ENCODE measurements at places on chromosomes 7 and 10. TPM values are rescaled to one million over a fixed set of nuclear protein-coding genes. Genes with fewer than 3 reads are reported as not detected.

- no peak overlapping the region for H3K27ac ChIP-seq
- H3K4me3 ChIP-seq, result no peak overlapping the region
- DNase-seq, result no peak
- no peaks in the 10 kb centered on the region for H3K27me3 ChIP-seq
Observed at GRCh38 chr10:4046030-4046429, 261.0 kb upstream of the KLF6 start.

The ABHD11 gene
- total RNA-seq, result 8.7 TPM

The AKR1C4 gene
- total RNA-seq, result not detected

DNA sequence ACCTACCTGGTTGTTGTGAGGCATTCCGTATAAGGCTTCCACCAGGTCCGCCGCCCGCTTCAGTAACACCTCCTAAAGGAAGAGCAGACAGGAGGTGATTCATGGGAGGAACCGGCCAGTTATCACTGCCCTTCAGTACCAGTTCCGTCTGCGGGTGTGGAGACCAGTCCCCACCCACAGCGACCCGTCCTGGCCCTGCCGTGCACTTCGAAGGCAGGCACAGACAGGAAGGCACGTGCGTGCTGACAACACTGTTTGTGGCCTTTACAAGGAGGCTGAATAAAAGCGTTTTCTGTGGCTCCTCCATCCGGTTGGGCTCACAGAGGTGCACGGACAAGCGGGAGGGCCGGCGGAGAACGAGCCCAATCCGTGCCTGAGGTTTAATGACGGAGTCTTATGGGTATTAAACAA, 120.9 kb downstream of the EBF3 start:
- no peak for DNase-seq
- H3K36me3 ChIP-seq, result no peaks in the 10 kb centered on the region
- H3K27ac ChIP-seq, result no peak overlapping the region
- H3K27me3 ChIP-seq, result no peaks in the 10 kb centered on the region
- no peaks in the 10 kb centered on the region for H3K4me1 ChIP-seq

DNA sequence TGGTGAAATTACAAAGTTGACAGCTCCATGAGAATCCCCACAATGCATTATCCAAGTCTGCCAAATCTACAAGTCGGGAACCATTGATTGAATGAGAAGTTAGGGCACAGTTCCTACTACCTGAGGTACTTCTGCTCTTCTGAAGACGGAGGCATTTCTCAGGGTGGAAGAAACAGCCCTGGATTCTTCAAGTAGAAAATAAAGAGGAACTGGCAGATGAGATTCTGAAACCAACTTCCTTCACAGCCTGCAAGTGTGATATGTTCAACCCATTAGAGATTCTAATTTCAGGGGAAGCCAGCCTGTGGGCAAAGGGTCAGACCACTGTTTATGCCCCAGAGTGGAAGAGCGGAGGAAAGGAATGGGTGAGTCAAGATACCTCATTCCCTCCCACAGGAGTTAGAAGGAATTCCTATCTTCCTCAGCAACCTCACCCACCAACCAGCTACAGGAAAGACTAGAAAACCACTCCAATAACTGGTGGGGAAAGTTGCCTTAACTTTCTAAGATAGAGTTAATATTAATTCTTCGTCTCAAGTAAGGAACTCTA, 50.5 kb upstream of the BMPER start:
- no peak overlapping the region for H3K4me3 ChIP-seq
- no peaks in the 10 kb centered on the region for H3K27me3 ChIP-seq
- no peak for DNase-seq

The SFMBT2 gene
- 10.2 TPM for total RNA-seq

DNA sequence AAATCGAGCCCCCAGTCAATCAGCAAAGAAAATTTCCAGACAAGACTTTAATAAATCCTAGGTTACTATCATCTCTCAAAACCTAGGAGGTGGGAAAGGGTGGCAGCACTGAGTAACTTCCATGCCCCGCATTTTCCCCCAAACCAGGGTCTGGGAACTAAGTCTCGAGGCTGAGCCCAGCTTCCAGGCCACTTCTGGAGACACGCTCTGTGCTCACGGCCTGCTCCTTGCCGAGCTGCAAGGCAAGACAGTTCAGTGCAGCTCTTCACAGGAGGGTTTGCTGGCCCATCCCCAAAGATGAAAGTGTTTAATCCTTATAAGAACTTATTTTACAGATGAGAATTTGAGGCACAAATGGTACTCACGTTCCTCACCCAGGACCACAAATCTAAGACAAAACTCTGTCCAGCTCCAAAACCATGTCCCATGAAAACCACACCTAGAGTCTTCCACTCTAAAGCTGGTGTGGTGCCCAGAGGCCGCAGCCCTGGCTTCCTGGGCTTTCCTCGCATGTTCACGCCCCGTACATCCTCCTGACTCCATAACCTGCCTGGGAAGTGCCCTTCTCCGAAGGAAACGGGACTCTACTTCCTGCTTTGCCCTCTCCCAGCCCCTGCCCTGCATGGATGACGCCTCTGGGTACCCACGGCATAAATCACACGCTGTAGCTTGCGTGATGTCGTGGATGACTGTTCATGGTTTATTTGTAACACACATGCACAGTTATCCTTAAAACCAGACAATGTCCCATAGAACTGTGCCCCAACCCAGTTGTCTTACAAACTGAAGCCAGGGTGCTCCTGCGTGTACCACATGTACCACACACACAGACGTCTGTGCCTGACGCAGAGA, 201.2 kb downstream of the DIP2C start:
- no peak for DNase-seq
- H3K4me3 ChIP-seq, result no peak overlapping the region
- H3K36me3 ChIP-seq, result peaks cover 6% of the 10 kb centered on the region
- H3K27ac ChIP-seq, result no peak overlapping the region

DNA sequence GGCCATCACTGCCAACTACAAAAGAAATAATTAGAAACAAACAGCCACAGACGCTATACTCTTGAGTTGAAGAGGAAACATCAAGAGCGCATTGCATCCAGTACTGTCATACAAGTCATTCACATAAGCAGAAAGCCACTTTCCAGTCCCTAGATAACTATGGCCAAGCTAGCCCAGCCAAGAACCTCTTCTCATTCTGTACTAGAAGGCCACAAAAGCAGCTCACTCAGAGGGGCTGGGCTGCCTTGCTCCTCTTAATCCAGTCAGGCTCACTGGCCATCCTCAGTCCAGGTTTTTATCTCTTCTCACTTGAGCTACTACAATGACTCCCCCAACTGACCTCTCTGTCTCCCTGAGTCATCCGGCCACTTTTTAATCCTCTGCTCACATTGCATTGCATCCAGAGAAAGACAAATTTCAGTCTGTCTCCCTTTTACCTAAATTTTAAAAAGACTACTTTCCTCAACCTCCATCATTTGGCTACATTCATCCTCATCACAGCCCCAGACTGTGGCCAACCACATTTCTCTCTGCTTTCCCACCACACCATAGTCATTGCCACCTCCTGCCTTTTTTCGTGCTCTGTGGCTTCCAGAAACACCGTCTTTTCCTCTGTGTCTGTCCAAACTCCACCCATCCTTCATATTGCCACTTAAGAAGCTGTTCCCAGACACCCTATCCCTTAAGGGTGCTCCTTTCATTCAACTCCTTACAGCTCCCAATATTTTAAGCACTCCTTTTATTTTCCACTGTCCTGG, 25.0 kb downstream of the PPP1R3C start:
- H3K36me3 ChIP-seq, result no peaks in the 10 kb centered on the region
- H3K27me3 ChIP-seq, result no peaks in the 10 kb centered on the region
- DNase-seq, result no peak
- H3K4me3 ChIP-seq, result no peak overlapping the region
- H3K27ac ChIP-seq, result no peak overlapping the region

The PPP1R3C gene
- total RNA-seq, result 3.8 TPM

- H3K4me3 ChIP-seq, result no peak overlapping the region
- no peaks in the 10 kb centered on the region for H3K36me3 ChIP-seq
- H3K27me3 ChIP-seq, result no peaks in the 10 kb centered on the region
- H3K4me1 ChIP-seq, result no peaks in the 10 kb centered on the region
- DNase-seq, result no peak
Observed at GRCh38 chr10:18202680-18203460, 62.6 kb downstream of the CACNB2 start.

The FEZF1 gene
- total RNA-seq, result 0.22 TPM

DNA sequence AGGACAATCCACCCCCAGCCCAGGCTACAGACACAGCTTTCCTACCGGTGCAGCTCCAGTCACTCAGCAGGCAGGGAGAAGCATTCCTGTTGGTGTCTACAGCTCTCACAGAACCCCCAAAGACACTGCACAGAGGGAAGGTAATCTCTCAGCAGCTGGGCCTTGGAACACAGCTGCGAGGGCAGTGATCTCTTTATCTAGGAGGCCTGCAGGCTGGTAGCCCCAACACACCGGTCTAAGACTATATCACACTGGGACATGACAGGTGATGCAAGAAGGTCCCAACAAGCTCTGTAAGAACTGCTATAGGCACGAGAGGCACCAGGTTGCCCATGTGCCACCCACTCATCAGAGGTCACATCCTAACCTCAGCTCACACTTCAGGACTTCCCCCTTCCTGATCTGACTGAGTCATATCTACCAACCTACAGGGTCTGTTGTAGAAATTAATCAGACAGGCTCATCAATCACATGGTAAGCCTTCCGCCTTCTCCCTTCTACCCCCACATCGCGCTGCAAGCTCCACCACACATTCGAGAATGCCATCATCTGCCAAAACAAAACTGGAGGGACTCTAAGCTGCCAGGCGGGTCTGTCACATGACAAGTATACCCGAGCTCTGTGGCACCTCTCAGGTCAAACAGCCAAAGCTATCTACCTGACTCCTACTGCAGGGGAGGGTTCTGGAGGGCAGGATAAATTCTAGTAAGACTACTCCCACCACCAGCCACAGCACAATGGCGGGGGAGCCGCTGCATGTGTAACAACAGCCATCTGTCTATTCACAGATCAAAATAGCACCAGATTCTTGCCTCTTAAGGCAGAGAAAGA, 26.1 kb downstream of the FAM53B start:
- peaks cover 93% of the 10 kb centered on the region for H3K4me1 ChIP-seq
- H3K36me3 ChIP-seq, result no peaks in the 10 kb centered on the region
- H3K4me3 ChIP-seq, result no peak overlapping the region
- H3K27ac ChIP-seq, result peak overlapping the region; percentile 79

GRCh38 chr7:144255471-144255897, 9.1 kb downstream of the OR2A7 start:
- H3K27ac ChIP-seq, result no peak overlapping the region
- H3K27me3 ChIP-seq, result no peaks in the 10 kb centered on the region
- no peaks in the 10 kb centered on the region for H3K36me3 ChIP-seq
- DNase-seq, result no peak
- H3K4me3 ChIP-seq, result no peak overlapping the region

DNA sequence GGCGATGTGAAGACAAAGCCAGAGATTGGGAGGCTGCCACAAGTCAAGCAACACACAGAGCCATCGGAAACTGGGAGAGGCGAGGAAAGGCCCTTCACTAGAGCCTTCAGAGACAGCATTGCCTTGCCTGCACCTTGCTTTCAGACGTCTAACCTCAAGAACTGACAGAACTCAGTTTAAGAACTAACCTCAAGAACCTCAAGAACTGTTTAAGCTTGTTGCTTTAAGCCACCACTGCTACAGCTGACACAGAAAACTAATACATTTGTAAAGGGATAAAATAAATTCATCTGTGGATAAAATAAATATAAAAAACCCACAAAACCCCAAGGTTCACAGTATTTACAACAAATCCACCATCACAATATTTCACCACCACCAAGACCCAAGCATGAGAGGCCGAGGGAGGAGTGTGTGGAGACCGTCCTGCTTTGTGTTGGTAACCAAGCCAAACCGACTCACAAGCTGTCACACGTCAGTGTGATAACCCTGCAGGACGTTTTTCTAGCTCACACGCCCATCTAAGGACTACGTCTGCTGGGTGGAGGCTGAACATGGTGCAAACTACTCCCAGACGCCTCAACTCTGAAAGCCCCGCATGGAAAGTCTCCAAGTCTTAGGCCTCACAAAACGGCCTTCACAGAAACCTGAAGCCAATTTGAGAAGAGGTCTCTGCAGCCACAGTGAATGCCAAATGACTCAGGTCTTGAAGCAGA, 116.8 kb downstream of the ABLIM1 start:
- no peaks in the 10 kb centered on the region for H3K27me3 ChIP-seq
- no peaks in the 10 kb centered on the region for H3K4me1 ChIP-seq
- peak overlapping the region; percentile 67 for H3K27ac ChIP-seq
- peak; percentile 82 for DNase-seq
- H3K4me3 ChIP-seq, result no peak overlapping the region

GRCh38 chr7:138745189-138745588, 44.0 kb upstream of the SVOPL start:
- DNase-seq, result no peak
- H3K27me3 ChIP-seq, result no peaks in the 10 kb centered on the region
- no peak overlapping the region for H3K4me3 ChIP-seq
- no peaks in the 10 kb centered on the region for H3K36me3 ChIP-seq

GRCh38 chr7:7157887-7158271, 24.5 kb upstream of the C1GALT1 start:
- H3K4me3 ChIP-seq, result no peak overlapping the region
- no peaks in the 10 kb centered on the region for H3K36me3 ChIP-seq
- H3K4me1 ChIP-seq, result no peaks in the 10 kb centered on the region
- no peaks in the 10 kb centered on the region for H3K27me3 ChIP-seq

DNA sequence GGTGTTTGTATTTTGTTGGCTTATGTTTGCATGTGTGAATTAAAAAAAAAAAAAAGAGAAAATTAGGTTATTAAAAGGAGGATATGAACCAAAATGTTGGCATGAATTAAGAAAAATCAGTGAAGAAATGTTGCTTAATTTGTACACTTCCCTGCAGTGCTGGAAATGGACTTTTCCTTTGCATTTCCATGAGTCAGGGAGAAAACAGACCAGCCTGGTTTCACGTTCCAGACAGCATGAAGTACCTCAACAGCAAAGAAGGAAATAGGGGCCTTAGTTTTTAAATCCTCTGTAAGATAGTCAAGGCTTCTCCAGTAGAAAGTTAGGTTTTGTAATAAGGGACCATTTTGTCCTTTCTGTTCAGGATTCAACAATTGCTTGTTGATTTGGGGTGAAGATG, 159.7 kb downstream of the CELF2 start:
- H3K36me3 ChIP-seq, result no peaks in the 10 kb centered on the region
- H3K4me3 ChIP-seq, result no peak overlapping the region
- no peak overlapping the region for H3K27ac ChIP-seq

All from tibial nerve (tissue), 4 donors.